ENCODE measurements at places on chromosomes 6 and 20.

DNA sequence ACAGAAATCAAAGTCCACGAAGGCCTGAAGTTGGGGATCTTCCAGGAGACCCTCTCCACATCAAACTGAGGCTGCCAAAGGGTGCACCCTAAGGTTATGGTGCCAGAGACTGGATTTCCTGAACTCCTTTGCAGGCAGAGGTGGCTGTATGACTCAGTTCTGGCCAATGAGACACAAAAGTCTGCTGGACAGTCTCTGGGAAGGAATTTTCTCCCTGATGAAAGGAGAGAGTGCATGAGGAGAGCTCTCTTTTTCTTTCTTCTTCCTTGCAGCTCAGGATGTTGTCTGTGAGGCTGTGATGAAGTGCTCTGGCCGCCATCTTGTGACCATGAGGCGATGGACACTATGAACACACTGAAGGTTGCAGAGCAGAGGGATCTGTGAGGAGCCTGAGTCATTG, 85.2 kb downstream of the MDGA1 start:
- DNase-seq: no peak

DNA sequence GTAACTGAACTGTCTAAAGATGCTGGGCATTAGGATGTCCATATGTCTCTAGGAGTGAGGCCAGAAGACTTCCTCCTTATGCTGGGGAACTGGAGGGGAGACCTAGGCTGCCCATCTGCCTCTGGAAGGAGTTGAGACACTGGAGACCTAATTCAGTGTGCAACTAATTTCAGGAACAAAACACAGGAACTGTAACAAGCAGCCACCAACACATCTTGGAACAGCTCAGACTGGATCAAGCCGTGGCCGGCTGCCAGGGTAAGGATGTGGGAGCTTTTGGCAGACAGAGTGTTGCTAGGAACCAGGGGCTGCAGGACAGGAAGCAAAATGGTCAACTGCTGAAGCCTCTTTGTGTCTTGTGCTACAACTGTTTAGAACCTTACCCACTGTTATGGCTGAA, 16.4 kb upstream of the MAS1 start:
- DNase-seq: no peak

GRCh38 chr6:154938221-154938580, 56.9 kb upstream of the TIAM2 start:
- DNase-seq: no peak

DNA sequence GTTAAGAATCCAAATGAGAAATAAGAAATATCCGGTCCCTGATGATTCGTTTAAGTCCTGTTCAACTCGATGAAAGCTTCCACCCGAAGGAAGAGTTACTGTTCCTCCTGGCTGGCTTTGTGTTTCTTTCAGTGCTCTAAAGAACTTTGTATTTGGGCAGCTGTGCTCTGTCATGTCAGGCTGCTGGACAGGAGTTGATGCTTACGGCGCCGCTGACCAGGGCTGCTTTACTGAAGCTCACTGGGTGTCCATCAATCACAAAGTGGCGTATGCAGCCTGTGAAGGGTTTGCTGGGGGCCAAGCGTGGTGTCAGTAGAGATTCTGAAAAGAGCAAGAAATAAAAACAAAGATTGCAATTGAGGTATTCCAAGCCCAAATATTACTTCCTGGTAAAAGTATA, 21.9 kb downstream of the FAM229B start:
- no peak for DNase-seq

DNA sequence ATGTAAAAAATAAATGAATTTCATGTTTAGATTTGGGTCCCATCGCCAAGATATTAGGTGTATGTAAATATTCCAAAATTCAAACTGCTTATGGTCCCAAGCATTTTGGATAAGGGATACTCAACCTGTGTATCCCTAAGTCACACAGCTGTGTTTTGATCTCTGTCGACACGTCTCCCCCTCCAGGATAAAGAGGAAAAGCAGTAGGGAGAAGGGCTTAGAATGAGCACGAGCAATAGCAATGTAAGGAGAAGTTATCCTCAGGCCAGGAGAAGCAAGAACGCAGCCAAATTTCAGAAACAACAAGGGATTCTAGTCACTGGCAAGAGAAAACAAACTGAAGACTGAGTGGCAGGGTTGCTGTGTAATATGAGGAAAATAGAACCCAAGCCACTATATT, 181.2 kb downstream of the AIG1 start:
- no peak for DNase-seq

GRCh38 chr6:110067837-110068591, 89.9 kb downstream of the GPR6 start:
- DNase-seq: no peak

DNA sequence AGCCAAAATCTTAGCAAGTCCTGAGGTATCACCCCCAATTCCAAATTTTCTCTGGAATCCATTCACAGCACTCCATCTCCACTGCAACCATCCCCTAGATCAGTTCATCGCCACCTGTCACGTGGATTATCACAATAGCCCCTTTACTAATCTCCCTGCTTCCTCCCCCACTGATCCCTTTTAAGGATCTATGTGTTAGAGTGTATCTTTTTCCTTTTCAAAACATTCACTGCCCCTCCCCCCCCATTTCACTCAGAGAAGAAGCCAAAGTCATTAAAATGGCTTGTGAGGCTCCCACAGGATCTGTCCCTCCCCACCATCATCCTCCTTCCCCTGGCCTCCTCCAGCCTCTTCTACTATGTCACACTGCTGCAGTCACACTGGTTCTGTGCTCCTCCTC, 18.4 kb upstream of the SPAG4 start:
- no peak for DNase-seq

DNA sequence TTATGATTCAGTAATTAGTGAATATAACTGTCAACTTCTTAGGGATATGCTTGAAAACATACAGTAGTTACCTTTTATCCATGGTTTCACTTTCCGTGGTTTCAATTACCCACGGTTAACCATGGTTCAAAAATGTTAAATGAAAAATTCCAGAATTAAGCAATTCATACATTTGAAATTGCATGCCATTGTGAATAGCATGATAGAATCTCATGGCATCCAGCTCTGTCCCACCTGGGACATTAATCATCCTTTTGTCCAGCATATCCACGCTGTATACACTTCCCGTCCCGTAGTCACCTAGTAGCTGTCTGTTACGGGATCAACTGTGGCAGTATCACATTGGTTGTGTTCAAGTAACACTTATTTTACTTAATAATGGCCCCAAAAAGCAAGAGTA, 781.7 kb upstream of the CITED2 start:
- no peak for DNase-seq

DNA sequence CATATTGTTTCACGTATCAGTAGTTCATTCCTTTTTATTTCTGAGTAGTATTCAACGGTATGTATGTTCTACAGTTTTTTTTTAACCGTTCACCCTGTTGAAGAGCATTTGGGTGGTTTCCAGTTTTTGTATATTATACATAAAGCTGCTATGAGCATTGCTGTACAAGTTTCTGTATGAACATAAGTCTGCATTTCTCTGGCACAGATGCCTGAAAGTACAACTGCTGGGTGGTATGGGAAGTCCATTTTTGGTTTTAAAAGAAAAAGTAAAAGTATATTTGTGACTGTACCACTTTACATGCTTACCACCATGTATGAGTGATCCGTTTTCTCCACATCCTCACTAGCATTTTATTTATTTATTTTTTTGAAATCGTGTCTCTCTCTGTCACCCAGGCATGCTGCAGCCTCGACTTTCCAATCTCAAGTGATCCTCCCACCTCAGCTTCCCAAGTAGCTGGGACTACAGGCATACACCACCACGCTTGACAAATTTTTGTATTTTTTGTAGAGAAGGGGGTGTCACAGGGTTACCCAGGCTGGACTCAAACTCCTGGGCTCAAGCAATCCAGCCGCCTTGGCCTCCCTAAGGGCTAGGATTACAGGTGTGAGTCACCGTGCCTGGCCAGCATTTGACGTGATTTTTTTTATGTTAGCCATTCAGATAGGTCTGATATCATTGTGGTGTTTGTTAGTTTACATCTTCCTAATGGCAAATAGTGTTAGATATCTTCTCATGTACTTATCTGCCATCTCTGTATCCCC, 11.0 kb upstream of the SIM1 start:
- DNase-seq: no peak

- DNase-seq: peak; percentile 67
These were observed 3.3 kb downstream of the VEGFA start for GRCh38 chr6:43773050-43773979.

DNA sequence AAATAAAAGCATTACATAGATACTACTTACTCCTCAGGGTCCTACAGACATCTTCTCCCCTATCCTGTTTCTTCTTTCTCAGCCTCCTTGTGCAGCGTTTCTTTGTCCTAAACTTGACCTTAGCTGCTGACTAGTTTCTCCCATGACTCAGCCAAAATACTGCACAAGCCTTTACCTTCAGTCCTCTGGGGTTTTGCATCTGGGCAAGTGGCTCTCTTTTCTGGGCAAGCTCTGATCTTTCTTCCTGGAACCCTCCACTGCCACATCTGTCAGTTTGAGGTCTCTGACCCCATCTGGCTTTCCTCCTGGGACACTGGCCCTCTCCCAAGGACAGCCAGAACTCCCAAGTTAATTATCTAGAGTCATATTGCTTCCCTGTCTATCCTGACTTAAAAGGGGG, 838.4 kb downstream of the DHX35 start:
- no peak for DNase-seq

DNA sequence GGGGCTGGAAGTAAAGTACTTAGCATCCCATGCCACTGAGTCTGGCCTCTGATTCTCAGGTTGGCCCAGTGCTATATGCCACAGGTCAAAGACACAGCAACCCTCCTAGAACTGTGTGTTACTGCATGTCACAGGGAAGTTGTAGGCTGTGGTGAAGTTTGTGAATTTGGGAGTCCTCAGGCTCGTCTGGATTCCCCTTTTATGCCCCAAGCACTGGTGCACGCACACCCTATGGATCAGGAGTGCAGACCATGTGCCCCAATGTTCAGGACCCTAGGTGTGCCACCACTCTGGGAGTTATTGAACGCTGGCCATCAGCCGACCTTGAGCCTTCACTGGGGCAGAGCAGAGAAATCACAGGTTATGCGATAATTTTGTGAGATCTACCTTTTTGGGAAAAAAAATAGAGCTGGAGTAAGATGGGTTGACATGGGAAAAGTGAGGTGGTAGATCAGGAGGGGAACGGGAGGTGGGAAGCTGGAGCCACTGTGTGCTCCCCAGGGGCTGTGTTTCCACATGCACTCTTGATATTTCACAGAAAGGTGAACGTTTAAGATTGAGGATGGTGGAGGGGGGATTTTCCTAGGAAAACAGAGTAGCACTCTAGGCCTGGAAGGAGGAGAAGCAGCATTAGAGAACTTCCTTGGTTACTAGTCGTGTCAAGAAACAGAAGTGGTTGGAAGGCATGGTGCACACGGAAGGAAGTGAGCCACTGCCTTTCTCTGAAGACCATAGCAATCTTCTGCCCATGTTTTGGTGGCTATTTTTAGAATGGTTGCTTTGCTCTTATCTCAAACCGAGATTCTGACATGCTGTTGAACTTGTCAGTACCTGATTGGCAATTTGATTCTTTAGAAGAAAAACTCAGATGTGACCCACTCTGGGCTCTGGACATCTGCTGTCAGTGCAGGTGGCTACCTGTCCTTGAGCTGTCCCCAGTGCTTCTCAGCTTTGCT, 44.1 kb downstream of the DUSP22 start:
- DNase-seq: no peak

DNA sequence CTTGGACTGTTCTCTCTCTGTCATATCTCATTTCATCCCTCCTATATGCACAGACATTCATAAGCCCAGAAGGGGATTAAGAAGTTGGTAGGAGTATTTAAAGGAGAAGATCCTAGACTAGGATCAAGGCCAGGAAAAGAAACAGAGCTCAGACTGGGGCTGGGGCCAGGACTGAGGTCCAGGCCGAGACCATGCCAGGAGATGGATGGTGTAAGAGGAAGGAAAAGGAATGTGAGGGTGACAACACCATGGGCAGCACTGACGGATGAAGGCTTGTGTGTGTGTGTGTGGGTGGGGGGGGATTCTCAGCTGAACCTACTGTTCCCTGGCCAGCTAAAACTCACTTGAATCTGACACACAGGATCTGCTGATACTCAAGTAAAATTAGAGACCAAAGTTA, 182.1 kb downstream of the KIF6 start:
- DNase-seq: no peak

- DNase-seq: peak; percentile 45
These were observed 5.1 kb downstream of the IGF2R start for GRCh38 chr6:159973951-159974350.

GRCh38 chr6:143078468-143079324, 18.0 kb downstream of the AIG1 start:
- DNase-seq: no peak

DNA sequence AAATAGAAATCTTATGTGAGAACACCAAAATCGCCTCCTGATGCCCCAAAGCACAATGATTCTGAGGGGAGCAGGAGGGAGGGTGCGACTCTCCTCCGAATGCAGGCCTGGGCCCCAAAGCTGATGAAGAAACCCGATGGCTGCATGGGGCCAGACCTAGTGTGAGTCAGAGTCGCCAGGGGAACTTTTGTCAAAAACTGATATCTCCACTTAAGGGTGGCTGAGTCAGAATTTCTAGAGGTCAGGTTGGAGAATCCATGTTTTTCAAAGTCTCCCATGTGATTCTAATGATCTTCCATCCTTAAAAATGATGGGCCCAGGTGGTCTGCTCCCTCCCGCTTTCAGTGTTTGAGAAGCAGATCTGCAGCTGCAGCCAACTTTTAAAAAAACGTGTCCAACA, 172.8 kb downstream of the BACH2 start:
- DNase-seq: no peak

- DNase-seq: no peak
These were observed 18.7 kb upstream of the MC3R start for GRCh38 chr20:56229812-56230211.

- no peak for DNase-seq
These were observed 239.4 kb downstream of the DLL1 start for GRCh38 chr6:170051229-170052172.

DNA sequence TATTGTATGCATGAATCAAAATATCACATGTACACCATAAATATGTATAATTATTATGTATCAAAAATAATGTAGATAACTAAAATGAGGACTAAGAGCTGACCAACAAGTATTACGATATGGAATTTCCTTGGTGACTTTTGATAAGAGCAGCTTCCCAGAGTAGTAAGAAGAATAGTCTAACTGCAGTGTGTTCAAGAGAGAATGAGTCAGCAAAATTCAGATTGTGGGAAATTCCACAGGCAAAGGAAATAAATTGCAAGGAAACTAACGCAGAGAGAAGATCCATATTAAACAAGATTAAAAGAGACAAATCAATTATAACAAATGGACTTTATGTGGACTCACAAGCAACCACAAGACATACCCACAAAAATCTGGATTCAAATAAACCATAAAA, 26.4 kb downstream of the FRK start:
- DNase-seq: peak; percentile 60

- no peak for DNase-seq
These were observed 5.0 kb downstream of the TMEM239 start for GRCh38 chr20:2820896-2821869.

- no peak for DNase-seq
These were observed 226.0 kb upstream of the TSHZ2 start for GRCh38 chr20:52746190-52746589.

- DNase-seq: no peak
These were observed 258.9 kb downstream of the GJA1 start for GRCh38 chr6:121694389-121694788.
